ENCODE measurements at places on chromosomes 2 and 18.

- no peak for DNase-seq
Observed at GRCh38 chr2:3344897-3345296, 32.7 kb downstream of the EIPR1 start.

GRCh38 chr2:218072002-218072401, 2.9 kb downstream of the RUFY4 start:
- no peak for DNase-seq

- DNase-seq = no peak
Observed at GRCh38 chr2:95391641-95392310, 10.7 kb upstream of the FAHD2A start.

GRCh38 chr2:36812196-36812595, 115.7 kb downstream of the VIT start:
- DNase-seq = no peak

- DNase-seq = no peak
Observed at GRCh38 chr2:120887320-120887697, 151.6 kb downstream of the GLI2 start.

DNA sequence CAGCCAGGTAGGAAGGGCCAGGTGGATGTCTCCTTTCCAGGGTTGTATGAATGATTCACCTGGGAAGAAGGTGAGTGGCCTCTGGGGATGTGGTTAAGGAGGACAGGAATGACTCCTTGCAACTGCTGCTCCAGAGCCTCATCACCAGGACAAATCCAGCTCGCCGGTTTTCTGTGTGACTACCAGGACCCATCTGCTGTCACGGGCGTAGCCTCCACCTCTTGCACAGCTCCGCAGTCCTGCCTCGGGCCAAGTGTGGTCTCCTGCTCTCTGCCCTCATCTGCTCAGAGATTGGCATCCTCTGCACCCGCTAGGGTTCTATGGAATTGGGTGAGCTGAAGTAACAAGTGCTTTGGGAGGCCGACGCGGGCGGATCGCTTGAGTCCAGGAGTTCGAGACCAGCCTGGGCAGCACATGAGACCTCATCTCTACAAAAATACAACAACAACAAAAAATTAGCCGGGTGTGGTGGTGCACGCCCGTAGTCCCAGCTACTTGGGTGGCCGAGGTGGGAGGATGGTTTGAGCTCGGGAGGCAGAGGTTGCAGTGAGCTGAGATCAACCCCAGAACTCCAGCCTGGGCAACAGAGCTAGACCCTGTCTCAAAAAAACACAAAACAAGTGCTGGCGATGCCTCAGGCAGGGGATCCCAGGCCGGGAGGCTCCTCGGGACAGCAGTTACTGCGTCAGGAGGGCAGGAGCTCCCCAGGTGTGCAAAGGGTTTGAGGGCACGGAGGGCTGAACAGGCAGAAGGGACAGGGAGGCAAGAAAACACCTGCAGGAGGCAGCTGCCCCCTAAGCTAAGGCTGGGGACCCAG, 831 bp upstream of the D2HGDH start:
- no peak for DNase-seq

- peak; percentile 56 for DNase-seq
Observed at GRCh38 chr2:131093696-131094462, 619 bp upstream of the FAM168B start.

DNA sequence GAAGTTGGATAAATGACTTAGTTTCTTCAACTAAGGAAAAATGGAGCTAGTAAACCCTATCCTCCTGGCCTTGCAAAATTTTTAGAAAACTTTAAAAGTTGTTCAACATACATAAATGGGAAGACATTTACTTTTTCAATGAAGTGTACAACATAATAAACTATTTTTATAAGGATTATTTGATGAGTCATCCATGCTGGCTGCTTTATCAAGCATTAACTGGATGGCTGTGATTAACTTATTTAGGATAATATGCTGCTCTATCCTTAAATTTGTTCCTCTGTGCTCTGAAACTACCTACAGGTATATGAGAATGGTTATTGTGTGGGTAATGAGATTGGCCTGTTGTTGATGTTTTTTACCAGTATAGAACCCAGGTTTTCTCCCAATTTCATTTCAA, 21.3 kb downstream of the DYTN start:
- DNase-seq = no peak

- no peak for DNase-seq
Observed at GRCh38 chr2:240915526-240916341, 9.6 kb downstream of the CROCC2 start.

DNA sequence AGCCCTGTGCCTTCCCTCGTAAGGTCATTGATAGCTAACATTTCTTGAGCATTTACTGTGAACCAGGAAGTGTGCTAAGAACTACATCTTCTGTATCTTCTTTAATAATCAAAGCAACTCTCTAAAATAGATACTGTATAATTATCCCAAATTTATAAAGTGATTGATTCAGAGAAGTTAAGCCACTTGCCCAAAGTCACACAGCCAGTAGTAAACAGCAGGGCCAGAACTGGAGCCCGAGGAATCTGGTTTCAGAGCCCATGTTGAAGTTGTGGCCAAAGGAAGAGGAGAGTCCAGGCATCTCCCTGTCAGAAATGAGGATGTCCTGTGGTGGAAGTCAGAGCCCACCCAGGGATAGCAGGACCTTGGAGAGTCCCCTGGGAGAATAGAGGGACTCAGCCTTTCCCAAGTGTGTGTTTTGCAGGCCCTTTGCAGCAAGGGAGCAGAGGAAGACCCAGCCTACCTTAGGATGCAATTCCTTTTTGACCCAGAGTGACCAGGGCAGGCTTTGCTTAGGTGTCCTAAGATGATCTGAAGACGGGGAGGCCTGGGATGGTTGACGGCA, 134.2 kb downstream of the DYSF start:
- DNase-seq = no peak

- DNase-seq = no peak
Observed at GRCh38 chr2:97858442-97858841, 137.3 kb downstream of the TMEM131 start.

DNA sequence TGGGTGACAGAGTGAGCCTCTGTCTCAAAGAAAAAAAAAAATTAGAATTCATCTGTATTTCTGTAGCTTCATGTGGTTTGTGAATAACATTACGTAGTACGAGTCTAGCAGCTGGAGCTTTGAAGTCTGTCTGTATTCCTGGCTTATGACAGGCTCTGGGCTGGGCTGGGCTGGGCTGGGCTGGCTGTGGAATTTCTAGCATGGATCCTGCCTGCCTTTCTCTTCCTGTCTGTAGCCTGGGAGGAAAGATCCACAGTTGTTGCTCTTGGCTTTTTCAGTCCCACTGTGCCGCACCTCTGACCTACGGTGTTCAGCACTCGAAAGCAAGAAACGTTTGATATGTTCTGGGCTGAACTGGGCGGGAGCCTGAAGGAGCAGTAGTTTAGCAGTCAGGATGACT, 55.4 kb downstream of the BOLA3 start:
- DNase-seq = no peak

GRCh38 chr2:71892423-71892730, 255.3 kb downstream of the CYP26B1 start:
- no peak for DNase-seq
